ENCODE measurements at places on chromosomes 1 and 21.

DNA sequence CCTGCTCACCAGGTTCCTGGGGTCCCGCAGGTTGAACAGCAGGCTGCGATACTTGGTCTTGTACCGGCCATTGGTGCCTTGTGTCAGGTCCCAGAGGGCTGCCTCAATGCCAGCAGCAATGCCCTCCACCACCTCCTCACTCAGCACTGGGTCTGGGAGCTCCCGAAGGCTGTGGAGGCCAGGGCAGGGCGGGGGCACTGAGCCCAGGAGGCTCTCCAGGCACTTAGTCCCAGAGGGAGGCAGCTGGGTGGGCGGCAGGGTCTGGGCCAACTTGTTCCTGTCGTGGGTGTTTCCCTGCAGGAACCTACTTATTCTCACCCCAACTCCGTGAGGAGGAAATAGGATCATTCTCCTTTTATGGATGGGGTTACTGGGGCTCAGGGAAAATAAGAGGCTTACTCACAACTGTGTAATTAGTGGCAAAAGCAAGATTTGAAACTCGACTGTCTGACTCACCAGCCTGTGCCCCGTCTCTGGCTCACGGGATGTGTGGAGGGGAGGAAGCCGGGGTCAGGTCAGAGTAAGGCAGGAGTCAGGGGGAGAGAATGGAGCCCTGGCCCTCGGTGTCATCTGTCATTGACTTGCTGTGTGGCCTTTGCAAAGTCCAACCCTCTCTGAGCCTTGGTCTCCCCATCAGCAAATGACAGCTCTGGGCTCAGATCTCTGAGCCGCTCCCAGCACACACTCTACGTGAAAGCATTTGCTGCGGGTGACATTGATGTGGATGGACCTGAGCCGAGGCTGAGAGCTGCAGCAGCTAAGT lies 17.2 kb downstream of the SPOCD1 start:
- no peak for DNase-seq

DNA sequence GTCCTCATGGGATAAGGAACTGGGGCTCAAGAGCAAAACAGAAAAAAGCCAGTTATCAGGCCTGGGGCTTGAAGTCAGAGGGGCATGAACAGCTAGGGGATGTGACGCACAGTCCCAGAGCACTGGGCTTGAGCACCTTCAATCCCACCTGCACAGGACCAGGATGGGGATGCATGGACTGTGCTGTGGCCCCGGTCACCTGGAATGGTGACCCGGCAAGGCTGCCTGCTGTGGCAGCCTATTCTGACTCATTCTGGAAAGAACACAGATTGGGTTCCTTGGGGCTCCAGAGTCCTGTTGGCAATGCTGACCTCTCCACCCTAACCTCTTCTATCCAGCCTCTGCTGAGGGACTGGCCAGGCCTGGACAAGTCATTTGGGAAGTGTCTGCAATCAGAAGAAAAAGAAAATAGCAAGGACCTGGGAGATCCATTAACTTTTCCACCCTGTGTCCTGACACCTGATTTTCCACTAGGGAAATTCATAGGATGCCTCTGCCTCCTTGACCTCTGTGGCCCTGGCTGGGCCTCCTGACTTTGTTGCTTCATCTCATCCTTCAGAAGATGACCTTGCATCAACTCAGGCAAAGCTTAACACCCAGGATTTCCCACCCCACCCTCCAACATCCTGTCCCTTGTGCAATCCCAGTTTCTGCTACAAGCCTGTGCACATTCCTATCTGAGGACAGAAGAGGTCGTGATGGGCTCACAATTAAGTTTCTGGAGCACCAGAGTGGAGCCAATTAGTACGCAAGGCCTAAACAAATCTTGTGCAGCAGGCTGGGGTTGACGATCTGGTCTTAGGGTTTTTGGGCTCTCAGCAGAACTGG lies 17.9 kb upstream of the FMOD start:
- DNase-seq: no peak

- no peak for DNase-seq
These were observed 350.2 kb downstream of the SMYD3 start for GRCh38 chr1:246156847-246157246.

- DNase-seq: no peak
These were observed 181.6 kb upstream of the CACYBP start for GRCh38 chr1:174818014-174818616.

Data from activated T-cell treated with anti-CD3 and anti-CD28 coated beads, Interleukin-2, amount 50 U/mL, for 1 hour (primary cell).